ENCODE measurements at places on chromosomes 2 and 18.

- DNase-seq: no peak
Measured at GRCh38 chr2:46983065-46983801, 67.6 kb upstream of the MCFD2 start.

GRCh38 chr2:177429688-177430325 is 37.2 kb downstream of the AGPS start:
- DNase-seq: no peak

GRCh38 chr2:120488531-120488930 is 142.6 kb downstream of the INHBB start:
- DNase-seq: peak; percentile 51

- no peak for DNase-seq
Measured at GRCh38 chr2:224357098-224357901, 44.6 kb downstream of the FAM124B start.

DNA sequence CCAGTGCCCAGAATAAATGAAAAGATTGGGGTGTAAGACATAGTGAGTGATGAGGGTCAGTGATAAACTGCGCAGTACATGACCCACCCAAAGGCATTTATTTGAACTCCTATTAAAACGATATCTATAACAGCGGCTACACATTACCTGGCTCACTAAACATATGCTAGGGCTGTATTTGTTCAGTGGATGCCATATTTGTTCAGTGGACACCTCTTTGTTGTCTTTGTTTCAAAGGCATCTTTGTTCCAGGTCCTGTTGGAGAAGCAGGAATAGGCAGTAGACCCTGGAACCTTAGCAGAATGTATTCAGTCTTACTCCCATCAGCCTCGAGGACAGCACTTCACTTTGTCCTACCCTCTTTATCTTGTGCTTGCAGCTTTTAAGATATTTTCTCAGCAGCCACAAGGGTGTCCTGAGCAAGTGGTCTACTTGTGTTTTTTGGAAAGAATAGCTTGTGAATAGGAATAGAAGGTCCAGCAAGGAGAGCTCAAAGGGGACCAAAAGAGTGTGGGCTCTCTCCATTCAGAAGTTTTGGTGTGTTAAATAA is 650.8 kb upstream of the FANCL start:
- DNase-seq: no peak

Data from posterior vena cava (tissue), 2 donors.